ENCODE measurements at places on chromosomes 11 and 22.

- no peak for DNase-seq
Observed at GRCh38 chr22:19607192-19608002, 83.2 kb upstream of the CLDN5 start.

DNA sequence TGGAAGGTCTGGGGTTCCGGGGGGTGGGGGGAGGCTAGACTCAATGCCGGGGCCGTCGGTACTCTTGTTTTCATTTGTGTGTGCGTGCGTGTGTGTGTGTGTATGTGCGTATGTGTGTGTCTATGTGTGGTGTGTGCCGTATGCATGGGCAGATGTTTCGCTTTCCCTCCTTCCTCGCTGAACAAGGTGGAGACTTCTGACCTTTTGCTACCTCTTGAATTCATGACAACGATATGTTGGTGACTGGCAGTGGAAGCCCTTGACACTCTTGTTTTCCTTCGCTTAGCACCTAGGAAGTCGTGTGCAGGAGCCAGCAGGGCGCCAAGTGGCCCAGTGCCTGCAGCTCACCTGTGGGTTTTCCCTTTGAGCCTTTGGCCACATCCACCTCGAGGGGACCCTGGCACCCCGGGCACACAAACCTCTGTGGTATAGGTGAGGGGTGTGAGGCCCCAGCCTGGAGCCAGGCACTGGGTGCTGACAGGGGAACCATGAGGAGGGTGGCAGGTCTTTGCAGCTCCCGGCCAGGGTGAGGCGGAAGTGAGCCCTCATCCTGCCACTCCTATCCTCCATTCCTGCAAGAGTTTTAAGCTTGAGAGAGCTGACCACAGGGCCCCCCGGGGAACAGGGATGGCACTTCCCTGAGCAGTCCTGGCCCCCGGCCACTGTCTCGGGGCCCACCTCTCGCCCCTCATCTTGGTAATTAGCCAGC lies 19.3 kb upstream of the TMEM191C start:
- no peak for DNase-seq

DNA sequence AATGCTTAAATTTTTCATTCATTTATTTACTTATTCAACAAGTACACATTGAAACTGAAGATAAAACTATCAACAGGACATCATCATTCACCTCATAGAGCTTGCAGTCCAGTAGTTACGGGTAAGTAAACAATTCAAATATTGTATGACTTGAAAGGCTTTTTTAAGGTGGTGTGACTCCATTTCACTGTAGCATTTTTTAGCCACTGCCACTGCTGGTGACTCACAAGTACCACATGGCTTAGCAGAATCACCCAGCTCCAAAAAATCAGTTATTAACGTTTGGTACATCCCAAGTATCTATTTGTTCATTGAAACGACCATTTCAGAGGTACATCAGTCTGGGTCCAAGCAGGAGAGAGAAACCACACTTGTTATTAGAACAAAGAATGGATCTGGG lies 427.9 kb upstream of the DDI1 start:
- no peak for DNase-seq

- no peak for DNase-seq
Observed at GRCh38 chr11:44831605-44832394, 105.0 kb downstream of the TSPAN18 start.

- no peak for DNase-seq
Observed at GRCh38 chr22:29266564-29267461, 968 bp downstream of the RHBDD3 start.

All from HTR-8/SVneo (cell line).